ENCODE measurements at places on chromosomes 12 and 14.

GRCh38 chr14:64681796-64682710, 22.2 kb upstream of the PLEKHG3 start:
- H3K27ac ChIP-seq, result no peak overlapping the region
- no peak for DNase-seq
- H3K36me3 ChIP-seq, result no peaks in the 10 kb centered on the region
- peaks cover 11% of the 10 kb centered on the region for H3K4me1 ChIP-seq
- H3K27me3 ChIP-seq, result no peaks in the 10 kb centered on the region

DNA sequence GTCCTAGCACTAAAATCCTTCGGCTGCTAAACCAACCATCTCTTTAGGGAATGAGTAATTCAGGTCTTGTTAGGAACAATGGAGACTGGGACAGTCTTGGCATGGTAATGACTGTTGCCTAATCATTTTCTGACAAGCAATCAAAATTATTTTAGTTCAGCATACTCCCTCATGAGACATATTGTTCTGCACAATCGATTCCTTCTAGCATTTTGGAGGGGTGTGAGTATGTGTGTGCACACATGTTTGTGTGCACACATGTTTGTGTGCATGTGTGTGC, 2.1 kb upstream of the KRT1 start:
- no peak overlapping the region for H3K4me3 ChIP-seq
- H3K27ac ChIP-seq, result no peak overlapping the region
- H3K27me3 ChIP-seq, result peaks cover 29% of the 10 kb centered on the region
- H3K4me1 ChIP-seq, result no peaks in the 10 kb centered on the region

DNA sequence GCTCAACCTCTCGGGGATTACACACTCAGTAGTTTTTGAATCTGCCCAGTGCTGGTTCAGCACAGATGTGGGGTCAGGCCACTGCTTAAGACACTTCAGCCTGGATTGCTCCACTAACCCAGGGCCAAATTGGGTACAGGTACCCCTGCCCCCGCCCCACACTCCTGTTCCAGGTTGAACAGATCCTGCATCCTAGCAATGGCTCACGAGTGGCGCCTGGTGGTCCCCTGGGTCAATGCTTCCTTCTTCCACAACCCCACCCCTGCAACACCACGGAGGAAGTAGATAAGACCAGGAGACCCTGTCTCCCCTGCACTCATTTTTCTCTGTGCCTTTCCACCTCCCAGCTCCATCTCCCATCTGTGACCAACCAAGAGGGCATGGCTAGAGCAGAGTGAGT, 108.4 kb downstream of the ESRRB start:
- no peak for DNase-seq
- H3K27me3 ChIP-seq, result no peaks in the 10 kb centered on the region
- peaks cover 20% of the 10 kb centered on the region for H3K4me1 ChIP-seq
- H3K4me3 ChIP-seq, result no peak overlapping the region

- no peaks in the 10 kb centered on the region for H3K27me3 ChIP-seq
- H3K4me1 ChIP-seq, result peaks cover 9% of the 10 kb centered on the region
- DNase-seq, result no peak
- H3K4me3 ChIP-seq, result no peak overlapping the region
Observed at GRCh38 chr12:124464062-124464461, 103.3 kb downstream of the NCOR2 start.
